ENCODE measurements at places on chromosomes 13 and 19. TPM values are rescaled to one million over a fixed set of nuclear protein-coding genes. Genes with fewer than 3 reads are reported as not detected.

GRCh38 chr19:35346193-35347052, 1.3 kb upstream of the FFAR1 start:
- DNase-seq = no peak

GRCh38 chr19:56348289-56348877, 33.7 kb upstream of the ZSCAN5A start:
- no peak for DNase-seq

GRCh38 chr13:66681403-66681802, 548.7 kb downstream of the PCDH9 start:
- DNase-seq = no peak

GRCh38 chr13:94966422-94966955, 254.1 kb upstream of the SOX21 start:
- DNase-seq = no peak

Gene PABPC3
- not detected for total RNA-seq

GRCh38 chr19:6216996-6217751, 62.6 kb downstream of the MLLT1 start:
- DNase-seq = peak; percentile 41

- DNase-seq = no peak
Observed at GRCh38 chr13:95713651-95714050, 36.7 kb downstream of the DNAJC3 start.

DNA sequence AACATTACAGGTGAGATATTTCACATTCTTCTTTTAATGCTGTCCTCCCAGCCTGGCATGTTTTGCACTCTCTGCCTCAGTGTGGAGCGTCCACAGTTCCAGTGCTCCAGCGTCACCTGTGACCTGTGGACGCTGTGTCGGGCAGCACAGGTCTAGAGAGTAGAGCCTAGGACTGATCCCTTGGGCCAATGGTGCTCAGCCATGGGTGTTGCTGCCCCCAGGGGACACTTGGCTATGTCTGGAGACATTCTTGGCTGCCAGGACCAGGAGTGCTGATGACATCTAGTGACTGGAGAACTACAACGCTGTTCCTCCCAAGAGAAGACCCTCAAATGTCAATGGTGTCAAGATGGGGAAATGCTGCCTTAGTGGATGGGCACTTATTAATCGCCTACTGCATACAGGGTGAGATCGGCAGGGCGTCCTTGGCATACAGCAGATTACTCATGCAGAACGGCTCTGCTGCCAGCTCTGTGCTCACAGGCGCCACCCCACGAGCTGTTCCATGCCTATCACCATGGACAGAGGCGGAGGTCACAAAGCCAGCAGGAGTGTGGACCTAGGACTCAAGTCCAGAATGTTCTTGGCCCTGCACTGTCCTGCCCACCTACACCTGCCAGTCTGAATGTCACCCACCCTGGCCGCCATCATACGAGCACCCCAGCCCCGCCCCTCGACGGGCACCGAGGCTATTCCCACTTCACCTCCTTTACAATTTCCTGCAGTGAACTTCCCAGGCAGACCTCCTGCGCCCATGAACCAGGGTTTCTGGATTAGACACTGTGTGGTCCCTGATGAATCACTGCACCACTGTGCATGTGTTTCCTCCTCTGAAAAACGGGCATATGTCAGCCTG, 13.9 kb upstream of the MADCAM1 start:
- no peak for DNase-seq

DNA sequence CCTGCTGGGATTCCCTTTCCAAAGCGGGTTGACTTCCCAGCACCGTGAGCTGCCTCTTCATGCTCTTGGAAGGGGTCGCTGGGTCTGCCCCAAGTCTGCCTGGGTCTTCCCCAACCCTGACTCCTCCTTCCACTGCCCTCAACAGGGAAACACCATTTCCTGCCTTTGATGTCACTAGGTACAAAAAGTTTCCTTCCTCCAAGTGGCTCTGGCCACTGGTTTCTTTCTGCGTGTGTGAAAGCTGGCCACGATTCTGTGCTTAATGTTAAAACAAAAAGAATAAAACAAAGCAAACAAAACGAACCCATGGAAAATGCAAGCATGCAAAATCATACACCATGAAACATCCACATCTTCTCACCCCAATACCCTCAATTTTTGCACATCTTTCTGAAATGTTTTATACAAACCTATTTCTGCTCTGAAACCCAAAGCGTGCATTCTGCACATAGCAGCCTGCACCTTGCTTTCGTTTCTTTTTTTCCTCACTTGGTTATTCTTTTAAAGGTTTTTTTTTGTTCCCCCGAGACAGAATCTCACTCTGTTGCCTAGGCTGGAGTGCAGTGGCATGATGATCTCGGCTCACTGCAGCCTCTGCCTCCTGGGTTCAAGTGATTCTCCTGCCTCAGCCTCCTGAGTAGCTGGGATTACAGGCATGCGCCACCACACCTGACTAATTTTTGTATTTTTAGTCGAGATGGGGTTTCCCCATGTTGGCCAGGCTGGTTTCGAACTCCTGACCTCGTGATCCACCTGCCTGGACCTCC, 12.5 kb upstream of the TNFSF9 start:
- DNase-seq = no peak

GRCh38 chr19:47994209-47994802, at the start of gene ELSPBP1:
ELSPBP1 (plus strand) TSS chr19:47994632; CDS start chr19:48008668, 14,036 bp downstream.
- DNase-seq = no peak

Gene GPC5
- 0.09 TPM for total RNA-seq

DNA sequence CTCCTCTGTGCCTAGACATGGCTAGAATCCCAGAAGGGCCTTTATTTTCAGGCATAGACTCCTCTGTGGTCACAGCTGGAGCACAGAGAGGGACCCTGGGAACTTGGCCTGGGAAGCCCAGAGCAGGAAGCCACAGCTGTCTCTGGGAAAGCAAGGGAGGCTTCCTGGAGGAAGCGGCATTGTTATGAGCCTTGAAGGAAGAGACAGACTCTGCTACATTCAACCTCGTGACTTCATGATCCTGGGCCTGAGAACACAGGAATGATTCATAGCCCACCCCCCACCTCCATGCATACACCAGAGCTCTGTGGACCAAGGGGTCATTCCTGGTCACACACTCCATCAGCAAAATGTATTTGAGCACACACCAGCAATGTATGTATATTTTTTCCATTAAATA, 8.6 kb downstream of the RDH8 start:
- no peak for DNase-seq
